ENCODE measurements at places on chromosomes 5 and 9.

DNA sequence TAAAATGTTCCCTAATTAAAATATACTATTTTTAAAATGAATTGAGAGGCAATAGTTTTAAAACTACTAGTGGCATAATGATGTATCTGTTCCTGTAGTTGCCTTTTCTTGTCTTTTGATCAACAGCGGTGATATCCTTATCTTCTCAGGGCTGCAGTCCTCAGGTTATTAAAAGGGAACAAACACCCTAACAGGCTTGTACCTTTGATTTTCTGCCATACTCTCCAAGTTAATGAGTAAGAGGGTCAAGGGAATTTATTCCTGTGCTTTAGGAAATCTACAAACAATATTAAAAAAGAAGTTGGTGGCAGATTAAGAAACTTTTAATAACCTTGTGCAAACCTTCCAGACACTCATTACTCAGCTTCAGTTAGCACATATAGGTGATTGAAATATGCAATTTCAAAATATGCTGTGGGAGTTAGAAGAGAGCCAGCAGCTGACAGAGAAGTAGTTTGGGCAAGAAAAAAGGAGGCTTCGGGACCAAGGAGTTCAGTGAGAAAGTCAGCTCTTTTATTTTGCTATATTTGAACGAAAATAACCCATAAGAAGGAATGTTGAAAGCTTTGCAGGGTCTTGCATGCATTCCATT is 81.0 kb upstream of the TLE4 start:
- no peak for DNase-seq

- DNase-seq = peak; percentile 8
Observed at GRCh38 chr5:125798307-125798706, 624.9 kb upstream of the GRAMD2B start.

DNA sequence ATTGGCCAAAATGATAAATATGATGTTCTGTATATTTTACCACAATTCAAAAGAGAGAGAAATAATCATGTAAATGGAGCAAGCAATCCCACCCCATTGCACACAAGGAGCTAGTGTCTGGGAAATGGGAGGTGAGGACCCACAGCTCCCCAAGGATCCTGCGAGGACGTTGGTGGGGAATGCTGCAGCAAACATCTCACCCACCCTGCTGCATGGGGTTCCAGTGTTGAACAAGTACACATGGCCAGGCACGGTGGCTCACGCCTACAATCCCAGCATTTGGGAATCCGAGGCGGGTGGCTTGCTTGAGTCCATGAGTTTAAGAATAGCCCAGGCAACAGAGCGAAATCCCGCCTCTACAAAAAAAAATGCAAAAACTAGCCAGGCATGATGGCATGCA is 29.0 kb downstream of the STK10 start:
- no peak for DNase-seq

GRCh38 chr5:570886-571285 is 41.3 kb upstream of the CEP72 start:
- DNase-seq = no peak

GRCh38 chr9:32384364-32385151 is at the start of gene ACO1:
Gene ACO1 (plus strand): TSS chr9:32384643. CDS start chr9:32405507, 20,864 bp downstream.
- peak; percentile 87 for DNase-seq

DNA sequence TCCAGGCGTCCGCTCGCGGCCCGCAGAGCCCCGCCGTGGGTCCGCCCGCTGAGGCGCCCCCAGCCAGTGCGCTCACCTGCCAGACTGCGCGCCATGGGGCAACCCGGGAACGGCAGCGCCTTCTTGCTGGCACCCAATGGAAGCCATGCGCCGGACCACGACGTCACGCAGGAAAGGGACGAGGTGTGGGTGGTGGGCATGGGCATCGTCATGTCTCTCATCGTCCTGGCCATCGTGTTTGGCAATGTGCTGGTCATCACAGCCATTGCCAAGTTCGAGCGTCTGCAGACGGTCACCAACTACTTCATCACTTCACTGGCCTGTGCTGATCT is 294 bp downstream of the ADRB2 start:
- no peak for DNase-seq

- no peak for DNase-seq
Observed at GRCh38 chr5:125236007-125236406, 489.6 kb upstream of the ZNF608 start.

Measured in Calu3 (cell line).